ENCODE measurements at places on chromosomes 5 and 9. TPM values are rescaled to one million over a fixed set of nuclear protein-coding genes. Genes with fewer than 3 reads are reported as not detected.

CDC20B gene
- total RNA-seq = 0.53 TPM

SLC36A3 gene
- not detected for total RNA-seq

CDH12 gene
- not detected for total RNA-seq

SPINK4 gene
- not detected for total RNA-seq

BRINP1 gene
- total RNA-seq = not detected

SLC6A7 gene
- not detected for total RNA-seq

DNAI1 gene
- not detected for total RNA-seq

PCDHB10 gene
- total RNA-seq = not detected

NUTM2F gene
- total RNA-seq = not detected

PARP8 gene
- total RNA-seq = 79.8 TPM

CKMT2 gene
- not detected for total RNA-seq

MARVELD2 gene
- 0.18 TPM for total RNA-seq

PAPPA gene
- not detected for total RNA-seq

FAM221B gene
- not detected for total RNA-seq

SCAMP1 gene
- total RNA-seq = 17.4 TPM

PTPDC1 gene
- 6.5 TPM for total RNA-seq

SEMA5A gene
- not detected for total RNA-seq

ACOT12 gene
- total RNA-seq = not detected

F12 gene
- total RNA-seq = 1.3 TPM

GPR151 gene
- total RNA-seq = not detected

FAM114A2 gene
- total RNA-seq = 22.3 TPM

PCDHB2 gene
- total RNA-seq = not detected

PCDHGC4 gene
- not detected for total RNA-seq

PCDHGB1 gene
- total RNA-seq = not detected

CD180 gene
- not detected for total RNA-seq

SLC28A3 gene
- total RNA-seq = 0.45 TPM

PLAC8L1 gene
- 0.87 TPM for total RNA-seq

OR1Q1 gene
- total RNA-seq = 0.40 TPM

Data from activated CD8-positive, alpha-beta memory T cell treated with anti-CD3 and anti-CD28 coated beads, Interleukin-2, amount 10 ng/mL, durations not matched to agents 7 days and 5 days (primary cell).